Nephron progenitor cell (in vitro differentiated cells): ENCODE measurements at places on chromosomes 11 and 22.

DNA sequence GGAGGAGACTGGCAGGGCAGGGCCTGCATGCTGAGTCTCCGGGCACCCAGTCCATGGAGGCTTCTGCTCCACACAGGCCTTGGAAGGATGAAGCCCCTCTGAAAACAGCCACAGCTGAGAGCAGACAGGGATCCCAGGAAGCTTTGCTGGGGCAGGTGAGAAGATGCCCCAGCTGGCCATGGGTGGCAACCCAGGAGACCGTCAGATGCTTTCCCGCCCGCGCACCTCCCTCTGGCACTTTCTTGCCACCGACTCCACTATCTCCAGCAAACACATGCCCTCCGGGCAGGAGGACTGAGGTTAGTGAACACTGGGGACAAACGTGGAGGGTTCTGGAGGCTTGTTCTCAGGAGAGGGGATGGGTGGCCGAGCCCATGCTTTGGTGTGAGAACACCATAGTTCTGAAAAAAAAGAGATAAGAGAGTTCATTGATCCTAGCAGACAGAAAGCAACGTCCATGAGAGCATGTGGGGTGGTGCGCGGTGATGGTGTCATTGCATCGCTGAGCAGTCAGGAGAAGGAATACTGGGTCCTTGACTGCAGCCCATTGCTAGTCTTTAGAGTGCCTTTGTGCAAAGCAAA, 2.3 kb downstream of the C1QTNF6 start:
- peaks cover 9% of the 10 kb centered on the region for H3K36me3 ChIP-seq
- peak overlapping the region; percentile 25 for H3K4me3 ChIP-seq
- peaks cover 56% of the 10 kb centered on the region for H3K4me1 ChIP-seq
- H3K27me3 ChIP-seq, result peaks cover 3% of the 10 kb centered on the region

DNA sequence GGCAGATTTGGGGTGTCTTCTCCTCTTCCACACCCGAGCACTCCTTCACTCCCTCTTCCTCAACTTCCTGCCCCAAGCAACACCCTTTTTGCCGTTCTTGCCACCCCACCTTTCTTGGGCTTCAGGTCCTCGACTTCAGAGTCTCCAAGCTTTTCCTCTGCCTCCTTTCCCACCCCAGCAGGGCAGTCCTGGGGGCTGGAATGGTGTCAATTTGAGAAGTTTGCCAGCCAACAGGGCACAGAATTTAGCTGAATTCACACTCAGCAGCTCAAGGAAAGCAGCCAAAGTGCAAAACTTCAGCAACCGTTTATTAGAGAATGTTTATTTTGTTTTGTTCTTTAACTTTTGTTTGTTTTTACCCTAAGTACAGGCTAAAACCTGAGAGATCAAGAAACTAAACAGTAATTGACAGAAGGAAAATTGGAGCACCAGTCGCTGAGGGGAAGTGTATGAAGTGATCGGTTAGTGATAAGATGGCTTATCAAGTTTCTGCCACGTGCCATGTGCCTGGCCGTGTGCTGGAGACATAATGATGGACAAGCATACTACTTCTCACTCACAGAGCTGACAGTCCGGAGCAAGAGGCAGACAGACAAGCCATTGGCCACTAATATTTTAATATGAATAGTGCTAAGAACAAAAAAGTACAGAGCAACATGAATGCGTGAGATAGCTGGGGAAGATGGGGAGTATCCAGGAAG, 44.4 kb downstream of the AHNAK start:
- H3K27me3 ChIP-seq, result peaks cover 48% of the 10 kb centered on the region
- H3K36me3 ChIP-seq, result no peaks in the 10 kb centered on the region
- H3K27ac ChIP-seq, result no peak overlapping the region

DNA sequence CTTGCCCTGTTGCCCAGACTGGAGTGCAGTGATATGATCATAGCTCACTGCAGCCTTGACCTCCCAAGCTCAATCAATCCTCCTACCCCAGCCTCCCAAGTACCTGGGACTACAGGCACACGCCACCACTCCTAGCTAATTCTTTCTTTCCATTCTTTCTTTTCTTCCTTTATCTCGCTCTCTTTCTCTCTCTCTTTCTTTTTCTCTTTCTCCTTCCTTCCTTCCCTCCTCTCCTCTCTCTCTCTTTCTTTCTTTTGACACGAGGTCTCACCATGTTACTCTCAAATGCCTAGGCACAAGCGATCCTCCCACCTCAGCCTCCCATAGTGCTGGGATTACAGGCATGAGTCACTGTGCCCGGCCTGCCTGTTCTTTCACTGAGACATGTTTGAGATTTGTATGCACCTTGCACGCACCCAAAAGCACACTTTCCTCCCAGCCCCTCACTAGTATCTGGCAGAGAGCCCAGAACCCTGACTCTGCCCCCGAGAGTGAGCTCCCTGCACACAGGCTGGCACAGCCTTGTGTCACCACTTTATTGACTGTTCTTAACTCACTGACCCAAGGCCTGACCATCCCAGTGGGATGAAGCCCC, 56.8 kb downstream of the CD6 start:
- H3K4me1 ChIP-seq, result peaks cover 38% of the 10 kb centered on the region
- DNase-seq, result no peak
- H3K27ac ChIP-seq, result no peak overlapping the region
- H3K4me3 ChIP-seq, result no peak overlapping the region
- H3K27me3 ChIP-seq, result peaks cover 44% of the 10 kb centered on the region

- H3K36me3 ChIP-seq, result no peaks in the 10 kb centered on the region
- H3K27me3 ChIP-seq, result peaks cover 2% of the 10 kb centered on the region
- no peak overlapping the region for H3K27ac ChIP-seq
Observed at GRCh38 chr11:55956521-55956920, 13.2 kb downstream of the OR10AG1 start.

- H3K36me3 ChIP-seq, result no peaks in the 10 kb centered on the region
- DNase-seq, result no peak
- H3K27me3 ChIP-seq, result peaks cover 68% of the 10 kb centered on the region
- peaks cover 14% of the 10 kb centered on the region for H3K4me1 ChIP-seq
Observed at GRCh38 chr11:63491636-63492372, 837 bp upstream of the PLAAT5 start.

DNA sequence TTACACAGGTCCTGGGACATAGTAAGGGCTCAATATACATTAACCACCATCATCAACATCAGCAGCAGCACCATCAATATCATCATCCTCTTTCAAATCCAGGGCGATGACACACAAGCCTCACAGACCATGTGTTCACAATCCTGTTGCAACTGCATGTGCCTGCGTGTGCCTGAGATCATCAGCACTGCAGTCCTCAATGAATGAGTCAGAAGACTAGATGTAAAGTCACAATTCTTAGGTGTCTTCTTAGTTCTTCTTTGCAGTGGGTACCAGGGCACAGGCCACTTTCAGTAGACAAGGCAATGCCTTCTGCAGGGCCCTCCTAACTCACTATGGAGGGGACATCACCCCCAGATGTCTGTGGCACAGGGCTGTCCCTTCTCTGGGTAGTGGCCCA, 111.1 kb downstream of the MYO18B start:
- no peak for DNase-seq
- no peak overlapping the region for H3K27ac ChIP-seq
- H3K4me3 ChIP-seq, result no peak overlapping the region
- H3K27me3 ChIP-seq, result peaks cover 15% of the 10 kb centered on the region
- no peaks in the 10 kb centered on the region for H3K36me3 ChIP-seq

DNA sequence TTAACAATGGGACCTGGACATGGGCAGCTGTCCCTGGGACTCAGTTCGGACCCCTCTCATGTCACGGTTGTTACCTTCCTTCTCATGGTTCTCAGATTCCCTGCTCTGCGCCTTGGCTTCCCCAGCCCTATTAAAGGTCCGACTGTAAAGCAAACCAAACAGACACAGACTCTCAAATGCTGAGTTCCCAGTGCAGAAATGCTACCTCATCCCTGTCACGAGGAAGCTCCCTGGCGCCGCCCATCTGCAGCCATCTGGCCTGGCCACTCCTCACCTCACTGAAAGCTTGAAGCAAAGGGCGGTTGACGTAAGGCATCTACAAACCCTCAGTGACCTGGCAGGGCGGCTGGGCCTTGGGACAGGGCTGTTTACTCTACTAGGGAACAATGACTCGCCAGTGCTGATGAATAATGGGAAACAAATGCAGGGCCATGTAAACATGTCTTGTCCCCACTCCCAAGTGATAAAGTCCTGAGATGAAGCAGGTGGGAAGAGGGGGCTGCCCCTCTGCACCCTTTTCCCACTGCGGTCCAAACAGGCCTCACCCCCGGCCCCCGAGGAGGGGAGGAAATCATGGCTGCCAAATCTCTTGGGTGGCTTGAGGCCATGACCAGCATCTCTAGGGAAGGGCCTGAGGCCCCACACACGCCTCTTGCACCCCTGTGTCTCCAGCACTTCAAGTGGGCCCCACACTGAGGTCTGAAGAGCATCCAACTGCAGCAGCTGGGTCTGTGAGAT, 49.3 kb downstream of the SCUBE1 start:
- H3K27me3 ChIP-seq, result peaks cover 6% of the 10 kb centered on the region
- H3K27ac ChIP-seq, result peak overlapping the region; percentile 90
- peak; percentile 46 for DNase-seq
- H3K4me3 ChIP-seq, result peak overlapping the region; percentile 40
- H3K36me3 ChIP-seq, result no peaks in the 10 kb centered on the region

DNA sequence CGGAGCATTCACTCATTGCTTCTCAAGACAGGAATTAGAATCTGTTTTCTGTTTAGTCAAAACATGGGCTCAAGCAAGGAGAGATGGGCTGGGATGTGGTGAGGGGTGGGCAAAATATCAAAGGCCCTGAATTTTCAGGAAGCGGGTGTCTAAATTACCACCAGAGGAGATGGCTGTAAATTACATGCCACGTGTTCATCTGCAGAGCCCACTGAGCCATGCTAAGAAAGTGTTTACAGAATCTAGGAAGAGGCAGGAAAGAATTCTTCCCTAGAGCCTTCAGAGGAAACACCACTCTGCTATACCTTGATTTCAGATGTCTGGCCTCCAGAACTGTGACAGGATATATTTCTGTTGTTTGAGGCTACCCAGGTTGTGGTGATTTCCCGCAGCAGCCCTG, 46.1 kb downstream of the CLMP start:
- peaks cover 63% of the 10 kb centered on the region for H3K4me1 ChIP-seq
- H3K27ac ChIP-seq, result peak overlapping the region; percentile 77
- no peaks in the 10 kb centered on the region for H3K36me3 ChIP-seq
- no peak for DNase-seq
- peaks cover 3% of the 10 kb centered on the region for H3K27me3 ChIP-seq
- H3K4me3 ChIP-seq, result no peak overlapping the region

- DNase-seq, result no peak
- H3K27ac ChIP-seq, result no peak overlapping the region
- H3K4me3 ChIP-seq, result no peak overlapping the region
- no peaks in the 10 kb centered on the region for H3K36me3 ChIP-seq
Observed at GRCh38 chr11:133551064-133551463, 18.8 kb upstream of the OPCML start.

DNA sequence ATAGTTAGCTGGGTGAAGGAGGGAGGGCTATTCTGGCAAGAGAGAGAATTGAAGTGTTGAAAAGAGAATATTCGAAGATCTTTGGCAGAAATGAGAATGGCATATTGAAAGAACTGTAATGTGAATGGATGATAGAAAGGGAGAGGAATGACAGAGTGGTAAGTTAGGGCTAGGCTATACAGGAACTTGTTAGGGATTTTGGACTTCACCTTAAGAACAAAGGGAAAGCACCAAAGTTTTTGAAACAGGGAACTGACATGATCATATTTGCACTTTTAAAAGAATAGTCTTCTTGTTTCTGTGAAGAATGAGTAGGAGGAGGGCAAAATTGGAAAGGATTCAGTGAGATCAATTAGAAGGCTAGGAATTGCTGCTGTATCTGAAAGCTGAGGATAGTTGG, 119.3 kb downstream of the METTL15 start:
- H3K27me3 ChIP-seq, result no peaks in the 10 kb centered on the region
- H3K27ac ChIP-seq, result no peak overlapping the region
- H3K4me1 ChIP-seq, result no peaks in the 10 kb centered on the region
- DNase-seq, result no peak
- H3K4me3 ChIP-seq, result no peak overlapping the region

GRCh38 chr11:105799263-105799662, 189.4 kb downstream of the GRIA4 start:
- H3K4me1 ChIP-seq, result no peaks in the 10 kb centered on the region
- no peak overlapping the region for H3K27ac ChIP-seq
- no peaks in the 10 kb centered on the region for H3K27me3 ChIP-seq
- H3K36me3 ChIP-seq, result no peaks in the 10 kb centered on the region
- no peak overlapping the region for H3K4me3 ChIP-seq

DNA sequence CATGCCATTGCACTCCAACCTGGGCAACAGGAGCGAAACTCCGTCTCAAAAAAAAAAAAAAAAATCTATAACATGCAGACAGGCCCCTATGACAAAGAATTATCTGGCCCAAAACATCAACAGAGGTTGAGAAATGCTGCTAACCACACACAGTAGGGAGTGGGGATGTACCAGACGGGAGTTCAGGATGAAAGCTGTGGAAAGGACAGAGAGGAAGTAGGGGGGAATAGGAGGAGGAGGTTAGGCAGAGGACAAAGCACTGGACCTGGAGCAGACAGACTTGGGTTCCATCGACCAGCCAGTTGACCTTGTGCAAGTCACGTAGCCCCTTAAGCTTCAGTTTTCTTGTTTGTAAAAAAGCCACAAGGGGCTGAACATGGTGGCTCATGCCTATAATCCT, 12.5 kb downstream of the LRP4 start:
- DNase-seq, result no peak
- peaks cover 55% of the 10 kb centered on the region for H3K4me1 ChIP-seq
- peaks cover 41% of the 10 kb centered on the region for H3K36me3 ChIP-seq
- no peak overlapping the region for H3K4me3 ChIP-seq

- peaks cover 8% of the 10 kb centered on the region for H3K4me1 ChIP-seq
- peaks cover 4% of the 10 kb centered on the region for H3K27me3 ChIP-seq
- H3K27ac ChIP-seq, result no peak overlapping the region
- DNase-seq, result no peak
- no peaks in the 10 kb centered on the region for H3K36me3 ChIP-seq
Observed at GRCh38 chr11:5690736-5691135, 1.1 kb downstream of the TRIM22 start.

- H3K36me3 ChIP-seq, result no peaks in the 10 kb centered on the region
- no peak for DNase-seq
- H3K27me3 ChIP-seq, result no peaks in the 10 kb centered on the region
- H3K27ac ChIP-seq, result no peak overlapping the region
Observed at GRCh38 chr11:81032906-81033305, 1592.1 kb upstream of the TENM4 start.

DNA sequence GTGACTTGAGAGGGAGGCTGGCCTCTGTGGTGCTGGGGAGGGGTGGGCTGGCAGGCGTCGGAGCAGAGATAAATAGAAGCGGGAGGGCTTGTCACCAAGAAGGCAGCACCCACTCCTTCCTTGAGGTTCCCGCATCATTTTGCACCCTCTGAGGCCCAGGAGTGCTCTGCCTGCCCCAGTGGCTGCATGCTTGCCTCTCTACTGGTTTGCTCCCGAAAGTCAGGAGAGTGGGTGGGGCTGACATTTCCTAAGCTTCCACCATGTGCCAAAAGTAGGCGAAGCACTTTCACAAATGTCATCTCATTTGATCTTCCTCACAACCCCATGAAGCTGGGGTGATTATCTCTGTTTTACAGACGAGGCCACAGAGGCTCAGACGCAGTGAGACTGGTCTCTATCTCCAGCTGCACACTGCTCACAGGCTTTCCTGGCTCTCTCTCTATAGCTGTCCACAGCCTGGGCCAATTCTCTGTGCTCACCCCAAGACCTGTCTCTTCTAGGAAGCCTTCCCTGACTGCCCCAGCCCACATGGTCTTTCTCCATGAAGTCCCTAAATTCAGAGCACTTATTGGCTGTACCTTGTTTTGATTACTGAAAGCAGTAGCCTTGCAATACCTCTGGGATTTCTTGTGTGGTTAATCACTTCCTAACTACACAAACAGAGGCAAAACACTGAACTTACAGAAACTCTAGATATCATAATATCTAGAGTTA, 2.6 kb upstream of the UCP3 start:
- peaks cover 44% of the 10 kb centered on the region for H3K4me1 ChIP-seq
- H3K27me3 ChIP-seq, result peaks cover 4% of the 10 kb centered on the region
- no peak for DNase-seq
- H3K36me3 ChIP-seq, result peaks cover 30% of the 10 kb centered on the region
- no peak overlapping the region for H3K4me3 ChIP-seq
- H3K27ac ChIP-seq, result no peak overlapping the region
